ENCODE measurements at places on chromosomes 6 and 20.

DNA sequence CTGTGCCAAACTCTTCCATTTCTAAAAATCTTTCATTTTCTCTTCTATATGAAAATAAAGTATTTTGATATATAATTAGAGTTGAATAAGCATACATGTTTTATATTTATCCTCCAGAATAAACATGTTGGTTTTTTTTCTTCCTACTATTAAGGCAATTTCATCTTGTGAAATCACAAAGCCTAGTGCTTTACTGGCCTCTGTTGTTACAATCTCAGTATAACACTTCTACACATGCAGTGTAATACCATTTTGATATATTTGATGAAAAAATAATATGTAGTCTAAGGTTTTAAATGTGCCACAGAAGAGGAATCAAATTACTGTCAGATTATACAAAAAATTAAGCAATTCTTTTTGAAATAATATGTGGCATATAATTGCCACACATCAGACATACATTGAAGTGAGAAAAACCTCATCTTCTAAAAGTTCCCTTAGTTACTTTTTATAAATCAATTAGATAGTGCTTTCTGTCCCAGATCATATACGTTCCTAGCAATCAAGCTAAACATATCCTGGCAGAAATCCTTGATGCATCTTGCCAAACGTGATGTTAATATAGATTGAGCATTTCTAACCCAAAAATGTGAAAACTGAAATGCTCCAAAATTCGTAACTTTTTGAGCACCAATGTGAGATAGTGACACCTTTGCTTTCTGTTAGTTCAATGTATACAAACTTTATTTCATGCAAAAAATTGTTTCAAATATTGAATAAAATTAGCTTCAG lies 225.1 kb upstream of the MANEA start:
- no peak for DNase-seq

DNA sequence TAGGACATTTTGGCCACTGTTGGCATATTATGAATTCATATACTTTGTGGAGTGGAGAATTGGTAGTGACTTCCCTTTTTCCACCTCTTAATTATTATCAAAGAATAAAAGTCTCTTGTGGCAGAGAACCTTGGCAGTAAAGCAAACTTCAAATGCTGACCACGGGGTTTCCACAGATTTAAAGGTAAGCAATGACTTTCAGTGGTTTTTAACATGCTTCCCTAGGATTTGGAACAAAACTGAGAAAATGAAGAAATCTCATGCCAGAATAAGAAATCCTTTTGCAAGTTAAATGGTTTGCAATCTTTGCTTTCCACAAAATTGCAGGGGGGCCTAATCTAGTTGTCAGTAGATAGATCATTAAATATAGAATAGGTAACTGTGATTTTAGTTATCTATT lies 2.0 kb upstream of the SDC4 start:
- no peak for DNase-seq

DNA sequence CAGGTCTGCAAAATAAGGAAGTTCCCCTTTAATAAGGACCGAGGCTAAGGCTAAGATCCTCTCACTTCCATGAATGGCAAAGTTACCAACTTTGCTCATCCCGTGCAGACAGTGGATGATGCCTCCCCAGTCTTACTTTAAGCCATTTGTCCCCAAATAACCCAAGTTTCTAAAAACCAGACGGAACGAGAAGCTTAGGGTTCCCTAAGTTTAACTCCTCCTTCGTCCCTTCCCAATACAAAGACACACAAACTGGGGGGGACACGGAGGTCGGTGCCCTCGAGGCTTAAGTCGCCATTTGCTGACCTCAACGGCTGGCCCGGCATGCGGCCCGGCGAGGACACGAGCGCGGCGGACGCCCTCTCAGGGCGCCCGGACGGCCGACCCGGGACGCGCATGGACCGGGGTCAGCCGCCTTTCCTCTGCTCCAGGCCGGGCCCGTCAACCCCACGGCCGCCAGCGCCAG lies 527 bp downstream of the FBXO30 start:
- no peak for DNase-seq

GRCh38 chr20:4848041-4848440 lies 126.3 kb downstream of the PRND start:
- DNase-seq = no peak

DNA sequence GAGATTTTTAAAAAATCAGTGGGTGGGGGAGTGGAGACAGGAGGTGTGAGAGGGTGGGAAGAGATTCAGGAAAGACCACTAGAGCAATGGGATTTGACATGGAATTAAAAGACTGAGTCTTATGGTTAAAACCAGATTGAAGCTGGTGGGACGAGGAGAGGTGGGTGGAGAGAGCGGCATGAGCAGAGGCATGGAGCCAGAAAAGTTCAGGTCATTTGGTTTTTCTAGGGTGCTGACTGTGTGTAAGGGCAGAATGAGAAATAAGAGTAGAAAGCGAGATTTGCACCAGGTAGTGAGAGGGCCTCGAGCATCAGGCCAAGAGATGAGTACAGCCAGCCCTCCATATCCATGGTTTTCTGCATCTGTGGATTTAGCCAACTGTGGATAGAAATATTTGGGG lies 121.3 kb downstream of the TCP11 start:
- DNase-seq = no peak
